ENCODE measurements at places on chromosomes 6 and 20.

GRCh38 chr20:40519918-40520317 lies 169.1 kb downstream of the MAFB start:
- DNase-seq: no peak

DNA sequence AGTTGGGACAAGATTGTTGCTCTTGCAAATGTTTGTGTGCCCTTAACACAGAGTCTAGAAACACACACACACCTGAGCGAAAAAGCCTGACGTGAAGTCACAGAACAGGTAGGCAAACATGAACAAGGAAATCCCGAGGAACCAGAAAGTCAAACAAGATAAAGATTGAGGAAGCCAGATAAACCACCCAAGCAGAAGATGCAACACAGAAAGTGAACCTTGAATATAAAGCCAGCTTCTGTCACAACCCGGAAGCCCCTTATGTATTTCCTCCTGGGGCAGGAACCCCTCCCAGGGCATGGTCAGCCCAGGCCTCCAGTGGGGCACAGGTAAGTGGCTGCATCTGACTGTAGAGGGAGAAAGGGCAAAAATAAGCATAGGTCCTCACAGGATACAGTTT lies 158.2 kb upstream of the SUPT3H start:
- no peak for DNase-seq

DNA sequence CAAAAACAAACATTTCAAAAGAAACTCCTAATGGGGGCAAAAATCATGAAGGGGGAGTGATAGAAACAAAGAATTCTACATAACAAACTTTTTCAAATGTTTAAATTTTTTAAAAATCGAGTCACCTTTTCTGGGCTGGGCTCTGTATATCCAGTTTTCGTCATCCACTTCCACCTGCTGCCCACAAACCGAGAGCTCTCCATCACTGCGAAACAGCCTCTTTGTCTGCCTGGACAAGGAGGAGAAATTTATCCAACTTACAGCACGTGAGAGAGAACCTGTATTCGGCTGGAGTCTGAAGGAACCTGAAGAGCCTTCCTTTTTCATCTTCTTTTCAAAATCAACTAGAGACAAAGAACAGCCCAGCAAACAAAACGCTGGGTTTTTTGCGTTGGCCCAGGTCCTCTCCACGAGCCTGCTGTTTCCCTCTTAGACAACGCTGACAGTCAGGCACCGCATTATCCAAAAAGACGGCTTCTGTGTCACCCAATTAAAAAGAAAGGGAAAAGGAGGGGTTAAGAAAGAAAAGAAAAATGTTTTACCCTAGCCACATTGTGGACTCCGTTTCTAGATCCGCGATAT lies 72.4 kb upstream of the NHSL1 start:
- DNase-seq: no peak

GRCh38 chr6:165841153-165841558 lies 178.1 kb upstream of the PDE10A start:
- no peak for DNase-seq

DNA sequence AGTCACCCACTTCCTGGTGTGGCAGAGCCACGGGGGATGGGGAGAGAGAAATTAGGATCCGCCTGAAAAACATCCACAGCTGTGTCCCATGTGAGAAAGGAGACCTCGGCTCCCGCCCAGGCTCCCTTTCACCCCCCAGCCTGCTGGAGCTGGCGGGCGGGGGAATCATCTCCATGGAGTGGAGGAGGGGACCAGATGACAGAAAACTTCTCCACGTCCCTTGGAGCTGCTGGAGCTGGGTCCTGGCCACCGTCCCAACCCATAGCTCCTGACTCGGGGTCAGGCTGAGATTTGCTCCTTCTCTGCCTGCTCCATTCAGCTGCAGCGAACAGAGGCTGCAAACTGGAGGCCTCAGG lies 113.8 kb downstream of the CEBPB start:
- DNase-seq: peak; percentile 72

DNA sequence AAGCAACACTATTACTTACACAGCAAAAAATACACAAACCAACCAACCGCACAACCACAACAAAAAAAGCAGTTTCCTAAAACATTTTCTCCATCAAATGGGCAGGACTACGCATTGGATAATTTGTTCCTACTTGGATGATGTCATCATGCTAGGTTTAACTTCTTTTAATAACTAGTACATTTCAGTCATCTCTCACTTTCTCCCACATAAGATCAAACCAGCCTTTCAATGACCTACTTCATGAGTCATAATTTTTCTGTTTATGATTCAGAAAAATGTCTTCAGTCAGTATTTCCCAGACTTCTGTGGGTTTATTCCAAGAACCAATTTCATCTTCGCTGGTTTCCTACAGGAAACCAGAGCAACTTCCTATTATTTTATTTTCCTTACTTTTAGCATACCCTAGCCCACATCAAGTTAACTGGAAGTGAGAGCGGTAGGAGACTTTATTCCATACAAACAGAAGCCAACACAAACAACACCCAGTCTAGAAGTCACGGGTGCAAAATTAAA lies 134.2 kb downstream of the GMDS start:
- DNase-seq: no peak

DNA sequence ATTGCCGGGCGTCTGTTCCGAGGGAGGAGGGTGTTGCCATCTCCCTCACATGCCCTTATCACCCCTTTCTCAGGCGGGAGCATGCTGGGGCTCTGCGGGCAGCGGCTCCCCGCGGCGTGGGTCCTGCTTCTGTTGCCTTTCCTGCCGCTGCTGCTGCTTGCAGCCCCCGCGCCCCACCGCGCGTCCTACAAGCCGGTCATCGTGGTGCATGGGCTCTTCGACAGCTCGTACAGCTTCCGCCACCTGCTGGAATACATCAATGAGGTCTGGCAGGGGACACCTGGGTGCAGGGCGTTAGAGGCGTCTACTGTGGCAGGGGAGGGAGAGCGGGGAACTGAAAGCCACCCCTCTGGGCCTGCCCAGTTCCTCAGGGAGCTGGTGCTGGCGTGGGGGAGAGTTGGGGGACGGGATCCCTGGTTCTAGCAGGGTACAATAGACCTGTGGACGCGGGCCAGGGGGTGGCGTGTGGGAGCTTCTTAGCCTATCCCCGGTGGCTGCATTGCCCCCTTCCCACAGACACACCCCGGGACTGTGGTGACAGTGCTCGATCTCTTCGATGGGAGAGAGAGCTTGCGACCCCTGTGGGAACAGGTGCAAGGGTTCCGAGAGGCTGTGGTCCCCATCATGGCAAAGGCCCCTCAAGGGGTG lies 697 bp downstream of the PPT2 start:
- peak; percentile 72 for DNase-seq

DNA sequence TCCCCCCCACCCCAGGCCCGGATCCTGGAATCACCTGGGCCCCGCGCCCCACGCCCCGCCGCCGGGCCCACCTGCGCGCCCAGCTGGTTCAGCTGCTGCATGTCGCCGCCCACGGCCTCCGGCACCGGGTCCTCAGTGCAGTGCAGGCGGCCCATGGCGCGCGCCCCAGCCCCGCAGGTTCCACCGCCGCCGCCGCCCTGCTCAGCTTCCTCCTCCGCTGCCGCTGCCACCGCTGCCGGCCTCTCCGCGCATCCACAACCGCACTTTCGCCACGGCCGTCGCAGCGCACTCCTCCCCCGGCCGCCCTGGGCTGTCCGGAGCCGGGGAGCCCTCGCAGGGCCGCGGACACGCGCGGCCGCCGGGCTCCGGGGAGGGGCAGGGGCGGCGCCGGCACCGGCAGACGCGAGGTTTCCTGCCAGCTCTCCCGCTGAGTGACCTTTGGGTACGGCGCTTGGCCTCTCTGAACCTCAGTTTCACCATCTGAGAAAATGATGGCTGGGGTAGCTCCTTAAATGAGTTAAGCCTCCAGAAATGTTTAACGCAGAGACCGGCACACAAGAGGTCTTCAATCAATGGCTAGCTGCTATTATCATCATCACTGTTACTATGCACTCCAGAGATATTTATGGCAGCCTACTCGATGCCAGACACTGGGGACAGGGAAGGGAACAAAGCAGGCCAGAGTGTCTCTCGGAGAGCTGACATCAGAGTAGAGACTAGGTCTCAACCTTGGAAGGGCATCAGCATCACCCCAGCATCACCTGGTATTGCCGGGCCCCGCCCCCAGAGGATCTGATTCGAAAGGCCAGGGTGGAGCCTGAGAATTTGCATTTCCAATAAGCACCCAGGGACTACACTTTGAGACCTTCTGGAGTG lies at the start of gene COMMD7:
TSS of gene COMMD7 (minus strand) at position 231 of the 876 bp plus-strand sequence. CDS start at position 155, 76 bp downstream.
- DNase-seq: peak; percentile 71

DNA sequence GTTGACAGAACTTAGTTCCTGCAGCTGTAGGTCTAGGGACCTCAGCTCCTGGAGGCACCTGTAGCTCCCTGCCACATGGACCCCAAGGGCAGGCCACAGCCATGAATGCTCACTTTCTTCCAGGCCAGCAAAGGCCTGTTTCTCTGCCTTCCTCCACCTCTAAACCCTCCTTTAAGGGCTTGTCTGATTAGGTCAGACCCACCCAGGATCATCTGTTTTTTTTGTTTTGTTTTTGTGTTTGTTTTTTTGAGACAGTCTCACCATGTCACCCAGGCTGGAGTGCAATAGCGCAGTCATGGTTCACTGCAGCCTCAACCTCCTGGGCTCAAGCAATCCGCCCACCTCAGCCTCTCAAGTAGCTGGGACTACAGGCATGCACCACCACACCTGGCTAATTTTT lies 11.5 kb upstream of the BCAS4 start:
- no peak for DNase-seq

GRCh38 chr6:131303338-131303930 lies 168.2 kb downstream of the AKAP7 start:
- no peak for DNase-seq

GRCh38 chr6:45376310-45377042 lies 1.3 kb downstream of the SUPT3H start:
- no peak for DNase-seq

- DNase-seq: no peak
Measured at GRCh38 chr6:139126931-139127330, 7.9 kb upstream of the HECA start.

DNA sequence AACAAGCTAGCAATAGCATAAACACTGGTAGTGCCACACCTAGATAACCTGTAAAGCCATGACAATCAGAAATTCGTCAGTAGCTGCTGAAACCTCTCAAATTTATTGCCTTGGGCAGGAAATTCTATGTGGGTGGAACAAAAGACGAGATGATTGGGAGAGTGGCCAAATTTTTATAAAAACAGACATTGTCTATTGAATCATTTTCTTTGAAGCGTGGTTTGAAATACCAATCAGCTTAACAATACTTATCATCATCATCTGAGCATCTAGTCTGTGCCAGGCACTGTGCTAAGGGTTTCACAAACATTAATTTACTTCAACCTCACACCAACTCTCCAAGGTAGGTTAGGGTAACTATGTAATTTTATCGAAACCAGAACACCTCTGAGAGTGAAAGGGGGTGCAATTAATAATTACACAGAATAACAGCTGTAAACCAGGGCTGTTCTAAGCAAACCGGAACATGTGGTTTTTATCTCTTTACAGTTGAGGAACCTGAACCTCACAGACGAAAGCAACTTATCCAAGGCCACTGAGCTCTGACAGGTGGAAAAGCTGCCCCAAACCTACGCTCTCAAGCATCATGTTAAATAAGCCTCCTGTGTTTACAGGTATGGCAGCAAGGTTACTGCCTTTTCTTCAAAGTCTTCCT lies 43.4 kb downstream of the NHSL1 start:
- DNase-seq: no peak

DNA sequence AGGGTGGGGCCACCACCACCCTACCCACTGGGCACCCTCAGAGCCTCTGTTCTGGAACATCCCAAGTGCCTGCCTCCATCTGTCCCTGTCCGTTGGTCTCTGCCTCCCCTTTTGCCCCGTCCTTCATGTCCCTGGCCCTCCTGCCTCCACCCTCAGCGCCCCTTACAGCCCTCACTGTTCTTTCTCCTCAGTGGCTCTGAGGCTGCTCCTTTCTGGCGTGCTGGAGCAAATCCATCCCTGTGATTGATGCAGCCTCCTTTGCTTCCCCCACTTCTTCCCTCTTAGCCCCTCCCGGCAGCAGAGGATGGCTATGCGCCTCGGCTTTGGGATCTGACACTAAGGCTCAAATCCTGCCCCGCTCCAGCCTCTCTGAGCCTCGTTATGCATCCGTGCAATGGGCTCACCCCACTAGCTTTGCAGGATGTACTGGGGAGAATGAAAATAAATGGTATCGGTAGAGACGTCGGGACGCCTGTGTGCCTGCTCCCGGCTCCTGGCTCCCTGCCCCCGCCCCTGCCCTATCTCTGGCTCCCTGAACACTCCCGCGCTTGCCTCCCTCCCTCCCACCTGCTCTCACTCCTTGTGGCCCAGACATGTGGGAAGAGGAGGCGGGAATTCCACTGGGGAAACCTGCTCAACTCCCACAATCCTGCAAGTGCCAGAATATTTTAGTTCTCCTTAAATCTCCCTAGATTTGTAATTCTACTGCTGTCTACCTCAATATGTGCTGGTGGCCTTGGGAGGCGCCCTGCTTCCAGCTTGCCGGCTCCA lies 13.1 kb downstream of the VSTM2L start:
- no peak for DNase-seq

GRCh38 chr20:50759678-50760077 lies 28.3 kb downstream of the PARD6B start:
- no peak for DNase-seq

DNA sequence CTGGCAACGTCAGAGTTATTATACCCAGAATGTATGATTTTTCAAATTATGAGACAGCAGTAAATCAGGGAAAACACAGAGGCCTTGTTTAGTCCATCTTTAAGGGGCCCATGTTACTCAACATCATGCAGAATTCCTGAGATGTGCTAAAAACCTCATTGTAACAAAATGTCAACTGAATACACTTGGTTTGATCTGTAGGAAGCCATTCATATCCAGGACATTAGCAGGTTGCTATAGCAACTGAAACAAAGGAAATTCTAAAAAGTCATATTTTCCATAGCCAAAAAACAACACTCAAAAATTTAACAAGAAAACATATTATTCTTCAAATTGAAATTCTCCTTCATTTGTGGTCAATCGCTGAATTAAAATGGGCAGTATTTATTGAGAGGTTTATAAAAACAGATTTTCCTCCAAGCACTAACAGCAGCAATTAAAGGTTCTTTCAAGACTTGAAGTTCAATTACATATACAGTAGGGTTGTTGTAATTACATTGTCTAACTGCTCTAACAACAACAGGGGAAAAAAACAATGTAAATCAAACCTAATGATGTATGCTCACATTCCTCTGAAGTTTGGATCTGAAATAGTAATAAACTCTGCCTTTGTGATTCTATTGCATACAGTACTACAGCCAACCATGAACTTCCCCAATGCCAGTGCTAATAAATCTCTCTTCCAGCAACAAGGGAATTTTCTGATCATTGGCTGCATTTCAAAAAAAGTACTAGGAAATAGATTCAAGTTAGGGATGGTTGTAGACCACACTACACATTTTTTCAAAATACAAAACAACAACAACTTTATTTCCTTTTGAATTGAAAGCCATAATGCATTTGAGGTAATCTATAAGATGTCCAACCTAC lies 34.9 kb downstream of the COL12A1 start:
- no peak for DNase-seq

DNA sequence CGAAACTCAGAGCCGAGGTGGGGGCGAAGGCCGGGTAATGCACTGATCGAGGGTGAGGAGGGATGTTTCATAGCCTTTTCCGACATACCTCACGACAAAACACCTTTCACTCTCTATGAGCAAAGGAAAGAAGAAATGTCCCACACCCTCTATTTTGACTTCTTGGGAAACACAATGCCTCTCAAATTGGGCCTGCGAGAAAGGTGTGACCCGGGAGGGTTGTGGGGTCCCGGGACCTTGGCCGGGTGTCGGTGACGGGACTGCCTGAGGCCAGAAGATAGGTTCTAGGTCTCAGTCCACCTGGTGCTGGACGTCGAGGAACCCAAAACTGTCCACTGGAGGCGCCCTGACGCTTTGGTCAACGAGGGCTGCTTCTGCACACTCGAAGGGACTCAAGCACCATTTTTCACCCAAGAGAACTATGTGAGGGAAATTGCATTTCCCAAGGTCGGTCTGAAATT lies 41.1 kb upstream of the OSTM1 start:
- DNase-seq: peak; percentile 45

GRCh38 chr6:146056506-146056905 lies 27.6 kb downstream of the GRM1 start:
- DNase-seq: no peak

Measured in left cardiac atrium (tissue), 4 donors.